Activated CD4-positive, alpha-beta T cell treated with anti-CD3 and anti-CD28 coated beads, Interleukin-10, Interleukin-2, amounts not matched to agents 100 ng/mL and 50 ng/mL, durations not matched to agents 16 hours and 8 hours (primary cell): ENCODE measurements at places on chromosomes 5 and 9.

DNA sequence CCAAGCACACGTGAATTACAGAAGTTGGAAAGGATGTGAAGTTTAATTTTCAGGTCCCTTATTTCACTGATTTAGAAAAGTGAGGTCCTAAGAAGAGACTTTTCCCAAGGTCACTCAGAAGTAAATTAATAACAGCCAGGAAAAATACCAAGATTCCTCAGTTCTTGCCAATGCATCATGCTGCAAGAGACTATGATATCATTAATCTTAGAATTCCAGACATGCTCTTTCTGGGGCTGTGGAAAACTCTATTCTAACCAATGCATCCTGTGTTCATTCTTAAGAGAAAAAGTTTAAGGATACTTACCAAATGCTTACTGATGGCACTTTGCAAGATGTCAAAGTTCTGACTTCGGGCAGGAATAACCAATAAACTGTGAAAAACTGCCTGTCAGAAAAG is 42.8 kb downstream of the TEX10 start:
- DNase-seq, result no peak

GRCh38 chr5:143434261-143435209 is 31.0 kb upstream of the NR3C1 start:
- peak; percentile 31 for DNase-seq

DNA sequence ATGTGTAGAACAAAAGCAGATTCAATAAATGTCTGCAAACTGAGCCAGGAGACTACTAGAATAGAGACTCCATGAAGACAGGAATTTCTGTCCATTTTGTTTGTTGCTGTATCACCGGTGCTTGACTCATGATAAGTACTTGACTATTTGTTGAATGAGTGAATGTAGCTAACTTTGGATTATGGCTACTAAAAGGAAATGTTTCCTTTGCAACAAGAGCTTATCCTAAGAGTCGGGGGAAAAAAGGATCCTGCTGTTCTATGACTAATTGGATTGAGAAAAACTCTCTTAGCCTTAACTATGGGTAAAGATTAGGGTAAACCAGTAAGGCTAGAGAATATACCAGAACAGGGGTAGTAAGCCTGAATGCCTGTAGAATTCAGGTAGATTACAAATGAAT is 3.5 kb downstream of the PAIP1 start:
- DNase-seq, result no peak

DNA sequence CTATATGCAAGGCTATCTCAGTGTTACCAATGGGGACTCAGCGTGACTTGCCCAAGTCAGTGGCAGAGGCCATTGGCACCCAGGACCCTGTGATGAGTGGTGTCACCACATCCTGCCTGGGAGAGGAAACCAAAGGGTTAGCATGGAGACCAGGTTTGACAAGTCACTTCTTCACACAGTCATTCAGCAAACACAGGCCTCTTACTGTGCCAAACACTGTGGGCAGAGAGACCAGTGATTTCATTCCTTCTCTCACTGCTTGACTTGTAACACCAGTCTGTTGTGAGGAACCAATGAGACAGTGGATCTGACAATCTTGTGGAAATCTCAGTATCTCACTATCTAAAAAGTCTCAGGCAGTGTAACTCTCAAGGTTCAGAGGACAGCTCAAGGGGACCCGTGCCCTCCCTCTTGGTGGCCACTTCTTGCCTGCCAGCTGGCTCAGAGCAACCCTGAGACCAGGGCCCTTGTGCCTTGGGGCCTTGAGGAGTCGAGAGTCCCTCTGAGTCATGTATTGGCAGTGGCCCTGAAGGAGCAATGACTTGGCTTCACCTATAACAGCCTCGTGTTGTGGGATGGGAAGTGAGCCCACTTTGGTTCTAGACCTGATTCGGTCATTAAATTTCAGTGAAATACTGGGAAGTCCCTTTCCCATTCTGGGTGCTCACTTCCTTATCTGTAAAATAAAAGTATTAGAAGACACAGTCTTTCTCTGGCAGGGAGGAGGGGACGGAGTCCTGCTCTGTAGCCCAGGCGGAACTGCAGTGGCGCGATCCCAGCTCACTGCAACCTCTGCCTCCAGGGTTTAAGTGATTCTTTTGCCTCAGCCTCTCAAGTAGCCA is 1.6 kb downstream of the FABP6 start:
- DNase-seq, result peak; percentile 36
